ENCODE measurements at places on chromosomes 4 and X. TPM values are rescaled to one million over a fixed set of nuclear protein-coding genes. Genes with fewer than 3 reads are reported as not detected.

DNA sequence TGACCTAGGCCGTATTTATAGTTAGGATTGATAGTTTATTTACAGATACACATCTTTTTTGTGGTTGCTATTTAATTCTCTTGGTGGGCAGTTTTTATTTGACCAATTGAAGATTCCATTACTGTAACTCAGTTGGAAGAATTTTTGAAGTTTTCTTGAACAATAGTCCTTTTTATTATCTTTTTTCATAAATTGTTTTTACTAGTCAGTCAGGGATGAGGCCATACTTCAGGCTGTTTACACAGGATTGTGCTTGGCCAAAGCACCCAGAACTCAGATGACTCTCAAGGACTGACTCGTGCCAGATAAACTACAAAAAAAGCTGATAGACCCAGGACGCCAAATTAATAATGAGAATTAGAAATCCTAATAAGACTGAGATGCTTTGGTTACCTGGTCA, 7.0 kb downstream of the HERC3 start:
- DNase-seq: no peak

DNA sequence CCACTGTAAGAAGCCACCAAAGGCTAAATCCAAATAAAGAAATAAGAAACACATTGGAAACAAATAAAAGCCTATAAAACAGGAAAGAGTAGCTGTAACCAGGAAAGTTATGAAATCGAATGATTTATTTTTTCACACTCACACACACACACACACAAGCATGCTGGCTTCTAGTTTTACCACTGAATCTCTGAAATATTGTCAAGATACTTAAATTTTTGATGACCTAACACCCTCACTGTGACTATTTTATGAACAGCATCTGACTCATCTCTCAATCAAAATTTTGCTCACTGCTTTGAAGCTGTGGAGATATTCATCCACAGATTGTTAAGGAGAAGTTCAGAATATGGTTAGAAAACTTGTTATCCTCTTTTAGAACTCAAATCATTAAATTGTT, 13.9 kb upstream of the GABRB1 start:
- no peak for DNase-seq

GRCh38 chr4:137307806-137308205, 224.5 kb downstream of the PCDH18 start:
- no peak for DNase-seq

GRCh38 chr4:54473077-54473545, 184.6 kb upstream of the KIT start:
- no peak for DNase-seq

ALAS2 gene
- not detected for polyA plus RNA-seq

DNA sequence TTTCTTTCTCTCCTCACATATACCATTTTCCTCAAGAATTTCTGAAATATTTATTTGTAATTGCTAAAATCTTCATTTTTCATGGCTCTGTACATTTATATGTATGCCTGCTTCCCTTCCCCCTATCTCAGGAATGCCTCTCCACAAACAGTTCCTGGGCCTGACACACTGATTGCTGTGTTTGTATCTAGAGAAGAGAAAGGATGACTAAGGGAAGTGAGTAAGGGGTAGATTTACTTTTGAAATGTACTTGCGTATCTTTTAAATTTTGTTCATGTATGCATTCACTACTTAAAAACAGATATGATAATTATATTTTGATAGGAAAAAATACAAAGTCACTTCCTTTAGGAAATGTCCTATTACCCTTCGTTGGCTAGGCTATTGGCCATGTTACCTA, 790.8 kb downstream of the PCDH18 start:
- DNase-seq: no peak

DNA sequence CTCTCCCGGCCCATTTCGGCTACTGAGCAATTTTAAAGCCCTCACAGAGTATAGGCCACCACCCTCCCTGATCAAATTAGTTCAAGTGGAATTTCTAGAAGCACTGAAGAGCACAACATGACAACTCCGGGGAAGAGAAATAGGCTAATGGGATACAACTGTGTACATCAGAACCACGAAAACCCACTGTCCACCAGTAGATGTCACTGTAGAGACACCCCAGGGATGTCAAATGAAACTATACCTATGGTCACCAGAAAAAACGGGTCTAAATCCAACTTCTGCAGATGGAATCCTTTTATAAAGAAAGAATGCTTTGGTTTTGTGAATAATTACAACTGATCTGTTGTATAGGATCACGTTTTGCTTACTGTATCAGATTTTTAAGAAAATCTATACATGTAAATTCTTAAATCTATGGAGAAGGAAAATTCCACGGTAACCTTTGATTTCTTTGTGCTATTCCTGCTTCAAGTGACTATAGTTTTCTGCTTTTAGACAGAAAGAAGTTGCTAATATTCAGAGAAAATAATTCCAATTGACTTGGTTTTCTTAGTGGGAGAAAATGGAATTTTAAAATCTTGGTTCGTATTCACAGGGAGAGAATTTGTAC, 29.5 kb upstream of the MAP3K15 start:
- peak; percentile 9 for DNase-seq

DNA sequence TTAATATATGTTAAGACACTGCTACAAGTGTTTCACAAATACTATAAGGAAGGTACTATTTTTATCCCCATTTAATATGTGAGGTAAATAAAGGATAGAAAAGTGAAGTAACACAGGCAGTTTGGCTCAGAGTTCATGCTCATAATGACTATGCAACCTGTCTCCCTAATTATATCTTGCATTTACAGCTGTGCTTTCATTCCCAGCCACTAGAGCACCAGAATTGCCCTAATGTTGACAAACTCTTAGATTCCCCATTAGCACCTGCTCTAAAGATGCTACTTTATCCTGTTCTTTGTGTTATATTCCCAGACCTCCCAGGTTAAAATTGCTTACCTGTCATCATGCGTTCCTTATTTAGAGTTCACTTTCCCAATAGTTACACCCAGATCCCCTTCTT, 833.6 kb downstream of the CCSER1 start:
- DNase-seq: no peak

DNA sequence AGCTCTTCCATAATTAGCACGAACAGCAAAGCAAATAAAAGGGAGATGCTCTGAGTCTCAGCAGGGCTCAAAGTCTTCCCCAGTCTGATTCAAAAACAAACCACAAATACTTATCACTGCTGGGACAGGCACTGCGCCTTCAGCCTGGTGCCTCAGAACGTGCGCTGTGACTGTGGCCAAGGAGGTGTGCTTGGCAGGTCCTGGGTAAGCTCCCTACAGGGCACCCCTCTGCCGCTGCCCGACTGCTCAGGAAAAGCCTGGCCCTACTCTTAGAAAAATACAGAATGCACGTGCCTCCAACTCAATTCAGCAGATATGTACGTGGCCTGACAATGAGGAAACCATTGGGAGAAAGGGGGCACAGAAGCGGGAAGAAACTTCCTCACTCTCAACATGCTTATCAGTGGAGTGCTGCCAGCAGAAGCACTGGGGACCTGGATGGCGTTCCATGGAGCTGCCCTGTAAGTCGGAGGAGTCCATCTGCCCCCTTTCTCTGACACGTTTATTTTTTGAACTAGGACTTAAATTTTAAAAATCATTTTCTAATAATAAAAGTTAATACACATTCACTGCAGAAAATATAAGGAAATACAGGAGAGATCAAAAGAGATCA, 86.8 kb downstream of the GATB start:
- no peak for DNase-seq

CENPVL1 gene
- polyA plus RNA-seq: not detected

DNA sequence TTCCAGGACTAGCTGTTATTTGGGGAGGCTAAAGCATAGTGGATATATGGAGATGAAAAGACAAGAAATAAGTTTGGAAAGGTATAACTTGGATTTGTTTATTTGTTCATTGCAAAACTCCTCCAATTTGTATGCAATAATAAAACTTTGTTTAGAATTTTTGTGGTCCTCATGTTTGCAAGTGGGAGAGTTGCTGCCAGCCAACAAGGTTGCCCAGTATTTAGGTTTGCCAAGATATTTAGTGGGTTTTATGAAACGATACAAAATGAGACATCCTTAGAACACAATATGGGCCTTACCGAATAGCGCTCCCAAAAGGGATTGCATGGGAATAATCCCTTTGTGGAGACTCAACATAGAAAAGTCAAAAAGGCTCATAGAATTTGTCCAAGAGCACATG, 162.1 kb downstream of the INPP4B start:
- DNase-seq: no peak

MGAT4D gene
- polyA plus RNA-seq: not detected

DNA sequence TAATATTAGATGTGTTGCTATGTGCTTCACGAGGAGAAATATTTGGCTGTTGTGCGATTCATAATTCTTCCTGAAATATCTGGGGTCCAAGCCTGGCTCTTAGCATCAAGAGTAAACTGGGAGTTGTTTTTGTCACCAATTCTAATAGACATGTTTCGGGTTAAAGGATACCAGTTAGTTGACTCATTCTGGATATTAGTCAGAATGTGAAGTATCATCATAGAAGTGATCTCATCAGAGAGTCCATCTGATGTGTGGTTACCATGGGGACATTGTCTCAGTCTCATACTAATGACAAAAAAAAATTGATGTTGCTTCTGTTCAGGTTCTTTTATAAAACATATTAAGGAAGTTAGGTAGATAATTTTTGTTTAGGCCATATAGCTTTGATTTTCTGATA, 57.2 kb upstream of the MTMR1 start:
- DNase-seq: no peak
